ENCODE measurements at places on chromosomes 6 and 20. TPM values are rescaled to one million over a fixed set of nuclear protein-coding genes. Genes with fewer than 3 reads are reported as not detected.

DNA sequence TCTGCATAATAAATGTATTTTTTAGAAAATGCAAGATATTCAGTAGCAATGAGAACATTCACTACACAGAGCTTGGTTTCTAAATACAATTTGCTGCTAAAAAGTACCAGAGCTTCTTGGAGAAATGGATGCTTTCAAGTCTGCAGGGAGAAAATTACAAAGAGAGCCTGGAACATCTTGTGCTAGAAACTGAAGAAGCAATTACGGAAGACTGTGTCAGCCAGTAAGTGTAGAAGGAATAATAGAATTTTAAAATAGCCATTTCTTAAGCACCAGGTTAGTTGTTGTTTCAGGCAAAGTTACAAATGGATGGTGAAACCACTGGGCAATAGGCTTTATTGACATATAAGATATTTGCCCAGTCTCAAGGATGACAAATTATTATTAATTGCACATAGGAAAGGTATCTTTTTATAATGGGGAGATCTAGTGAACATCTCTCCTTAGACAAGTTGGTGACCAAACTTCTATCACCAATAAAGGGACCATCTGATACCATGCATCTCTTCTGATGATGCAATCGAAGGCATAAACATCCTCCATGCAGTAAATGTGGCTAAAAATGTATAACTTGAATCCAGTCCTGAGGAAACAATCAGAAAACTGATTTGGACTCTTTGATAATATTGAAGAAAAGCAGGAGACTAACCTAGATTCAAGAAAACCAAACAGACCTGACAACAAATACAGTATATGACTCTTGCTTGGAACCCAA is 81.7 kb downstream of the ARHGAP18 start:
- no peak for DNase-seq

GRCh38 chr6:47303861-47304260 is 5.8 kb downstream of the TNFRSF21 start:
- DNase-seq, result no peak

The ANGPT4 gene
- total RNA-seq, result 0.03 TPM

The SMOC2 gene
- total RNA-seq, result not detected

The TTK gene
- total RNA-seq, result 180 TPM

All from Daoy (cell line).